Activated T-helper 1 cell treated with Interleukin-2 at 50 U/mL for 16 hours (primary cell): ENCODE measurements at places on chromosomes 12 and 14.

GRCh38 chr14:32472512-32473463, 143.7 kb downstream of the AKAP6 start:
- DNase-seq: no peak

DNA sequence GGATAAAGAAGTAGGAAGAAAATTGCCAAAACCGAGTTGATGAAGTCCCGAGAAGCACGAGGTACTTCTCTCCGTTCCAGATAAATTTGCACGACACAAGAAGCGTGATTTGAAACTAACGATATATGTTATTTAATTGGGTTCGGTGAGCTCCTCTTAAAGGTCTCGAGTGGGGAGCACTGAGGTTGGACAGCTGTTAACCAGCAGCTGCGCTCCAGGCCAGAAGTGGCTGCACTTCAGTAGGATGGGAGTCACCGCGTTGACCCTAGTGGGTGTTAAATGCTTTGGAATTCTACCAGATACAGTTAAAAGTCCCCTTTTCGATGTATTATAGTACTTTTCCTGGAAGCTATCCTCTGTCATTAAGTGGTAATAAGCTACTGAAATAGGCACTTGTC, 953 bp upstream of the DCAF5 start:
- DNase-seq: no peak

DNA sequence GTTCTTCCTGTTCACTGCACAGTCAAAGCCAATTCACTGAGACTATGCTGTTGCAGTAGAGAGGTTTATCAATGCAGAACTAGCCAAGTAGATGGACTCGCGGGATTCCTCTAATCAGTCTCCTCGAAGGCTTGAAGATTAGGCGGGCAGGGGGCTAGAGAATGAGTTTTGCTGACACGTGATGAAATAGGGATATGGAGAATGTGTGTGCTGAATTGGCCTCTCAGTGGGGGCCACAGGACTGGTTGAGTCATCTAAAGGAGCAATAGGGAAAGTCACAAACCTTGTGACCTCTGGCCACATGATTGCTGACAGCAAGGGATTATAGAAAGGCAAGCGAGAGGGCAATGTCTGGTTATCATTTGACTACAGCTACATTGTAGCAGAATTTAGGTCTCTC, 12.7 kb downstream of the MIPOL1 start:
- DNase-seq: no peak

- DNase-seq: no peak
These were observed 416.2 kb downstream of the SOX5 start for GRCh38 chr12:23533265-23533664.

DNA sequence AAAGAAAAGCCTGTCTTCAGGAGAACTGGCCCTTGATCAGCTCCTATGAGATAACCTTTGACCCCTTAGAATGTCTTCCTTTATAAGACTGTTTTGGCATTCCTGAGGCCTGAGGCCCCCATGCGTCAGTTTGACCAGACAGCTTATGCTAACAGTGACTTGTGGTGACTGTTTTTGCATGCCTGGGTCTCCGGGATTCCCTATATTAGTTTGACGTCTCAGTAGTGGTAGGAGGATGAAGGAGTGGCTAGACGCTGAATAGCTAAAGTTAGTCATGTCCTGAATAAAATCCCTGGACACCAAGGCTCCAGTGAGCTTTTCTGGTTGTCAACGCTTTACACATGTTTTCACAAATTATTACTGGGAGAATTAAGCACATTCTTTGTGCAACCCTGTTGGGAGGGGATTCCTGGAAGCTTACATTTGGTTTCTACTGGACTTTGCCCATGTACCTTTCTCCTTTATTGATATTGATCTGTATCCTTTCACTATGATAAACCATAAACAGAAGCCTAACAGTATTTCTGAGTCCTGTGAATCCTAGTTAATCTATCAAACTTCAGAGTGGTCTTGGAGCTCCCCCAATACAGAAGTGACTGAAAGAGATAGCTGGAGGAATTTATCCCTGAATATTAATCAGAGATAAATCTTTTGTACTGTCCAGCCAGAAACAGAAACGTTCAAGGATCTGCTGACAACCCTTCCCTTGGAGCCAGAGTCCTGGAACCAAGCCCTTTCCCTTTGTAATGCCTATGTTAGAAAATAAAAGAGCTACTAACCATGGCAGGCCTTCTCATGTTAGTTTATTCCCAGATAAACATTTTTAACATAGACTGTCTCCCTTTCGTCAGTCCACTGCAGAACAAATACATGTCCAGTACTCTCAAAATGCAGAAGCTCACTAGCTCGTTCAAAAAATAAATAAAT, 479.2 kb downstream of the RPS29 start:
- no peak for DNase-seq

GRCh38 chr12:132329720-132330548, 545 bp upstream of the GALNT9 start:
- DNase-seq: no peak

- no peak for DNase-seq
These were observed 43.7 kb downstream of the DEGS2 start for GRCh38 chr14:100115726-100116125.

DNA sequence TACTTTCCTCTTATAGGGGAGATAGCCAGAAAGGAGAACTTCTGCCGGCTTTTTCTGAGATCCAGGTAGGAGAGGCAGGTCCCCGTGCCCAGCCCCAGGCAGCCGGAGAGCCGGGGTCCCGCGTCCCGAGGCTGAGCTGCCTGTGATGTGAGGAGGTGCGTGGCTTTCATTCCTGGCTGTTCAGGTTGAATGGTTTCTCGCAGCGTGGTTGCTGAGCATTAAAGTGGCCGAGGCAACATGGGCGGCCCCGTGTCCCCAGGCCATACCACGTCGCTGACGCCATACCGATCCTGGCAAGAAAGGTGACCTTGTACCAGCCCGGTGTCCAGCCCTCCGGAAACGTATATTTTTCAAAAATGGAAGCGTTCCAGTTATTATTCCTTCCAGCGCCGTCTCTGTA, 116.7 kb upstream of the MYL2 start:
- no peak for DNase-seq

GRCh38 chr12:2226641-2227040, 173.9 kb downstream of the CACNA1C start:
- no peak for DNase-seq

- no peak for DNase-seq
These were observed 21.1 kb downstream of the CEP170B start for GRCh38 chr14:104885973-104886689.

DNA sequence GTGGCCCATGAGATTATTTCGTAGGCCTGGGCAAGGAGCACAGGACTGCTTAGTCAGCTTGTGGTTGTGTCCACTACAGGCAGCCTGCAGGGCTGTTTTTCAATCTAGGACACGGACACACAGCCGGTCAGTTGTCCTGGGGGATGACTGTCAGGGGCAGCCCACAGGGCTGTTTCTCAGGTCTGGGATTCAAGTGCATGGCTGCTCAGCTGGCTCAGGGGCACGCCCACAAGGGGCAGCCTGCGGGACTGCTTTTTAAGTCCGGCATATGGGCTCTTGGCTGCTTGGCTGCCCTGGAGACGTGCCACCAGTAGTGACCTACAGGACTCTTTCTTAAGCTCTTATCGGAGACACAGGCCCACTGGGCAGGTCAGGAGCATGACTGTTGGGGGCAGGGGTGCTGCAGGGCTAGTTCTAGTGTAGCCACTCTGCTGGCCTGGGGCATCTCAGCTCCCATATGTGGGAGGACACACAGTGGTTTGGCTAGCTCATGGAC, 26.6 kb upstream of the GTF2A1 start:
- DNase-seq: no peak

DNA sequence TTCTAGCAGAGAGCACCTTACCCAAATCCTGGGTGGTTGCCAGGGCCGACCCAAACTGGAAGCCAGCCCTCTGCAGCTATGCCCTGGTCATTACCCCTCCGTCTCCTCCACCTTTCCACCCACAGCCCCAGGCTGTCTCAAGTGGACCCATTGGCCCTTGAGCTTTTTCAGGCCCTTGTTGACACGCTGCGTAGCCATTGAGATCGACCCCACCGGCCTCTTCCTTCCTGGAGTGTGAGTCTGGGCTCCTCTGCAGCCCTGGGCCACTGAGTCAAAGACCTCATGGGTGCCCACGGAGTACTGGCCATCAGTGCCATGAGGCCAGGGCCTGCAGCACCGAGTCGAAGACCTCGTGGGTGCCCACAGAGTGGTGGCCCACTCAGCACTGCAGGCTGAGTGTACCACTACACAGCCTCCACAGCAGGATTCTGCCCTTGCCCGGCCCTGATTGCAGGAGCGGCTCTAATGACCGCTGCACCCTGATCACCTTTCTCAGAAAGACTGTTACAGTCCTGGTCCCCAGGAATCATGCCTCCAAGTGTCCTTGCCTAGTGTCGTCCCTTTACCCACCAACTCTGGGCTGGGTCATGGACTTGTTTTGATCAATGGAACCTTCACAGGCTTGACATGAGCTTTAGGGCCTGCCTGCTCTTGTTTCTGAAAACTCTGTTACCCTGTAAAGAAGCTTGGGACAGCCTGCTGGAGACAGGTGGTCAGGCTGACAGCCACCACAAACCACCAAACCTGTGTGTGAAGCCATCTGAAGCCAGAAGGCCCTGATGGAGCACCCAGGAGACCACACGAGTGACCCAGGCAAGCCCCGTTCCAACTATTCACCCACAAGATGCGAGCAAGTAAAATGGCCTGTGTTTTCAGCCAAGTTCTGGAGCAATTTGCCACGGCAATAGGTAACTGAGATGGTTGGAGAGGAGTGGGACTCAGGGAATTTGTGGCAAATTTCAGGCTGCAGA, 39.6 kb upstream of the TRAF3 start:
- no peak for DNase-seq

GRCh38 chr14:26398616-26399015, 199.2 kb downstream of the NOVA1 start:
- no peak for DNase-seq

DNA sequence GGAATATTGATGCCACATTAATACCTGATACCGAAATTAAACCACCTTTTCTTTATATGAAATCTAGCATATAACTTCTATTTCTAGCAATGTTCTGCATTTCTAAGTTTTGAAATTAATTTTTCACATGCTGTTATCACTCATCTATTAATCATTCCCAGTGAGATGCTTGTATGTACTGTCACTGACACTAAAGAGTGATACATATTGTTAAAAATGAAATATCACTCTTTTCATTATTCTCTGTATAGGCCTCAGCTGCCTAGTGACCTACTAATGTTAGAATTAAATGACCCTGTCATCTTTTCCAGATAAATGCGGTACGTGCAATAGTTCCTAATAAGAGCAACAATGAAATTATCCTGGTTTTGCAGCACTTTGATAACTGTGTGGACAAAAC, 49.7 kb upstream of the KCNH3 start:
- no peak for DNase-seq

DNA sequence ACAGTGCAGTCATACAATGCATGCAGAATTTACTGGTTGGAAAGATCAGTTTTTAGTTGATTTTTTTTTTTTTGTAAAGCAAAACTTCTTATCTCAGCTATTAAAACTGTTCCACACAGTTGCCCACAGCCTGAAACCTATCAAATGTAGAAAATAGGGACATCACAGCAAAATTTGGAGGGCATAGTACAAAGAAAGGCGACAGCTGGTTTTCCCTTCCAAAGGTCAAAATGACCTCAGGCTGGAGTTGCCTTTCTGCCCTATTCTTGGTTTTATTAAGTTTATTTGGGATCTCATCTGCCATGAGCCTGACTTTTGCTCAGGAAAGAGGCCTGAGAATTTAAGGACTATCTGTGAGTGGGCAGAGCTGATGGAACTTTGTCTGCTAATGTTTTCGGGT, 28.5 kb downstream of the NOPCHAP1 start:
- DNase-seq: no peak

- DNase-seq: no peak
These were observed 25.2 kb downstream of the G2E3 start for GRCh38 chr14:30584058-30584630.

GRCh38 chr12:133180669-133181068, 626 bp upstream of the ZNF268 start:
- DNase-seq: no peak

DNA sequence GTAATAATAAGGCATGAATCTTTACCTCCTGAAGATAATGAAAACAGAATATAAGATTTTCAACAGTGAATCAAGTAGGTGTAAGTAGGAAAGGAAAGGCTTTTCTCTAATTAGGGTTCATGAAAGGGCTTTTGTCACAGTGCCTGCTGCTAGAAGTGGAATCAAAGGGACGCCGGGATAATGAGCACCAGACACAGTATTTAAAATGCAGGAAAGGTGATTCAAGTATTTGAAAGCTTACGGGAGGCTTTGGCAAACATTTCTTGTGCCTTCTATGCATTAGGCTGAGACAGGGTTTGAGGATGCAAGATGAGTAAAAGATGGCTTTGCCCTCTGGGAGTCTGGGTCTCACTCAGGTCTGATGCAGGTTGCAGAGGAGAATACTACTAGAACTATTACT, 70.5 kb upstream of the ANO4 start:
- DNase-seq: no peak

DNA sequence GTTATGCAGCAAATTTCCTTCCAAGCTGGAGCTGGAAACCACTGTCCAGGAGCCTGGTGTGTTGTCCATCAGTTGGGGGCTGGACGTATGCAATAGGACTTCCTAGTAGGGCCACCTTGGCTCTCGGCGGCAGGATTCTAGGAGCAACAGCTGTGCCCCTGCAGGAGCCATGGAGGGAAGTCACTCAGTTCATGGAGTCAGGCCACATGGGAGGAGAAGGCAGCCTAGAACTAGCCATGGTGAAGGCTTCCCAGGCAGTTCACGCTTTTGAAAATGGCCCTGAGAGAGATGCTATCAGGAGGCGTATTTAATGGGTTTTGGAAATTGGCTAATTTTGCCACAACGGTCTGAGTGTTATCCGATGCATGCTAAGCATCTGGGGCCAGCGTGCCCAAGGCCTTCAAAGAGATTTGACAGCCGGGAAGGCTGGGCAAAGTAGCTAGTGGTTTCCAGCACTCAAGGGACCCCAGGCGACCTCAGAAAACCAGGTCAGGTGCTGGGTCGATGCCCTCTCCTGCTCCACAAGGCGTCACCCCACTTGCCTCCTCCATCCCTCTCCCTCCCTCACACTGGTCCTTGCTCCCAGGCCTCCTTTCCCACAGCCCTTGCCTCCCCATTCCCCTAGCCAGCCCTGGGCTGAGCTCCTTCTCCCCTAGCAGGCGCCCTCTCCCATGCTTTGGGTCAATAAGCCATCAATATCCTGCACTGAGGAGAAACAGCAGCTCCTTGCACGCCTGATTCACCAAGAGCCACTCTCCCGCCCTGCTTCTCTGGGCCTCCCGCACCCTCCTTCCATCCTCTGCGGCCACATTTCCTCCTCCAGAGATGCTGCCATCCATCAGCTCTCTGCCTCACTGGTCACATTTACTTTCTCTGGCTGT, 30.9 kb upstream of the SYNDIG1L start:
- DNase-seq: no peak

GRCh38 chr12:33322519-33322918, 117.1 kb downstream of the SYT10 start:
- DNase-seq: no peak
